GM12891 (cell line): ENCODE measurements at places on chromosomes 12 and 14.

GRCh38 chr12:52224151-52224550, 8.9 kb upstream of the KRT7 start:
- DNase-seq, result no peak

DNA sequence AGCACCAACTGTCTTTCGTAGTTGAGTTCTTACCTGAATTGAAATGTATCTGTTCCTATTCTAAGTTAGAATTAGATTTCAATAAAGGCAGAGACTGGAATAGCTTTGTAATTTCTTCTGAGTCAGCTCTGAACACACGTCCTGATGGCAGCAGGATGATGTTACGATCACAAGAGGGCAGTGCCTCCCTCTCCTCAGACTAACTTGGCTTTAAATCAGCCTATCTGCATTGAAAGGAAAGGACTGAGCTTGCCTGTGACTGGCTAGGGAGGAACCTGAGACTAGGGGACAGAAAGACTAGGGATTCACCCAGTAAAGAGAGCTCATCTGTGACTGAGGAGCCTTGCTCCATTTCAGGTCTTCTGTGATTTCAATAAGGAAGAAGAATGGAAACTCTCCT, 323.7 kb upstream of the OR4E1 start:
- DNase-seq, result no peak

- no peak for DNase-seq
Measured at GRCh38 chr14:30290001-30290400, 269.0 kb upstream of the G2E3 start.

DNA sequence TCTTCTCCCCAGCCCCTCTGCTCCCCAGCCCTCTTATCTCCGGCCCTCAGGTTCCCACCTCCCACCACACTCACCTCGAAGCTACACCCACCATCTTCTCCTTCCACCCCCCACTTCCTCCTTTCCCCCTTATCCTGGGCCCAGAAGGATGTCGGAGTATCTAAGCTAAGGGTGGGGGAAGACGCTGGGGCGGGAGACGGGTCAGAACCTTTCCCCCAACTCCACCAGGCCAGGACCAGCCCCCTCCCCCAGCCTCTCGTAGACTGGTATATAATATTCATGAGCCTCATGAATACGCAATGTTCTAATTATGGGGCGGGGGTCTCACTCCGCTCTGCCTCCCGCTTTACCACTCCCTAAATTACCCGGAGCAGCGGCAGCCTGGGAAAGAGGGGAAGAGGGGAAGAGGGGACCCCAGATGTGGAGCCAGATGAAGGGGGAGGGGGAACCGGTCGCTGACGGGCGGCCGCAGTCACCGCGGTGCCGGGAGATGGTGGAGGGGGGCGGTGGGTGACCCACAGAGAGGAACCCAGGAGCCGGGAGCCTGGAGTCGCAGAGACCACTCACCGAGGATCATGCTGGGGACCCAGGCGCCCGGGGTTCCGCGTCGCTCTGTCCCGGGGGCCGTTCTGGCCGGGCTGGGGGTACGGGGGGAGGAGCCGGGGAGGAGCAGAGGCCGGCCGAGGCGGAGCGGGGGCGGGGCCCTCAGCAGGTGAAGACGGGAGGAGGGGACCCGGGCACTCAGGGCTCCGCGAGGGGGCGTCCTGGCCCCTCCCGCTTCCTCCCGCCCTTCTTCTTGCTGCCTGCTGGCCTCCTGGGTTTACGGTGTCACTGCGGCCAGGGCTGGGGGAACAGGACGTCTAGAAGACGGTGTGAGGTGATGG, 6.4 kb upstream of the ZNF385A start:
- DNase-seq, result peak; percentile 88

- DNase-seq, result no peak
Measured at GRCh38 chr14:67137744-67138371, 51.4 kb upstream of the GARIN2 start.

- no peak for DNase-seq
Measured at GRCh38 chr12:50574601-50575348, 70.0 kb downstream of the DIP2B start.

- no peak for DNase-seq
Measured at GRCh38 chr12:21895651-21896050, 45.6 kb downstream of the ABCC9 start.

DNA sequence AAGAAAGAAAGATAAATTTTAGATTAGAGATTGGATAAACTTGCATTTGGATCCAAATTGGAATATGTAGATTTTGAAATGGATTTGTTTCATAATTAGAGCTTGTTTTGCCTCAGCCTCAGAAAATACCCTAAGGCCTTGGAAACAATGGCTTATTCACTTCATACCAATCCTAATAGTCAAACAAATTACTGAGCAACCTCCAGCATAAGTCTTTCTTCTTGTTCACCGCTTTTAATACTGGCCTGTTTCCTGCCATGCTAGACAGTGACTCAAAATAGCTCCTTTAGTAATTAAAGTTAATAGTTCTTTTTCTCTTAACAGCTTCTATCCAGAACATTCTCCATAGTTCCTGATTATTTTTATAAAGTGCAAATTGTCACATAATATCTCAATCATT, 110.9 kb upstream of the DNM1L start:
- DNase-seq, result no peak

- DNase-seq, result no peak
Measured at GRCh38 chr14:65536781-65537423, 124.4 kb downstream of the FUT8 start.

- no peak for DNase-seq
Measured at GRCh38 chr12:96081596-96081995, 46.2 kb upstream of the LTA4H start.

GRCh38 chr12:55745361-55746173, 2.6 kb downstream of the GDF11 start:
- no peak for DNase-seq

- DNase-seq, result no peak
Measured at GRCh38 chr12:56518570-56518969, 3.0 kb upstream of the RBMS2 start.

GRCh38 chr12:50537538-50537919, 32.7 kb downstream of the DIP2B start:
- DNase-seq, result no peak

GRCh38 chr12:22399464-22400180, 65.1 kb upstream of the ST8SIA1 start:
- no peak for DNase-seq

GRCh38 chr12:77082021-77082420, 16.7 kb upstream of the E2F7 start:
- no peak for DNase-seq

DNA sequence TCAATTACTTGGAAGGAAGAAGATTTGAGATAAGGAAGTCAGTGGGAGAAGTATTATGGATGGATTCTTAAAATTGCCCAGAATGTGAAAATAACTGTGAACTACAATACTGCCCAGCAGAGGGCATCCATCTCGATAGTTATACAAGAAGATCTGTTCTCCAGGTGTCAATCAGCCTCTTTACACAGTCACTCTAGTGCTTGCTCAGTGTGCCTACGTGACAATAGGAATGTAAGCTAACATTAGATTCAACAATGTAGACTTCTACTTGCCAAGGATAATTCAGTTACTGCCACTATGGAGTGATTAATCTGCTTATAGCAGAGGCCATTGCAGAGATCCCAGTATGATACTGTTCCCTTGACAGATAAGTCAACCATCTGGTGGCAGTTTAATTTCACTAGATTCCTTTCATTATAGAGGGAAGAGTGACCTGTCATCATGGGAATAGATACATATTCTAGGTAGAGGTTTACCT, 10.6 kb upstream of the MAP4K5 start:
- DNase-seq, result no peak
